ENCODE measurements at places on chromosomes 3 and 15.

- DNase-seq = no peak
Observed at GRCh38 chr15:28936081-28936480, 50.3 kb downstream of the APBA2 start.

- peak; percentile 90 for DNase-seq
Observed at GRCh38 chr3:197749601-197750395, at the start of gene FYTTD1. TSS of gene FYTTD1 (plus strand) at chr3:197749883. CDS start at chr3:197749972, 89 bp downstream.

DNA sequence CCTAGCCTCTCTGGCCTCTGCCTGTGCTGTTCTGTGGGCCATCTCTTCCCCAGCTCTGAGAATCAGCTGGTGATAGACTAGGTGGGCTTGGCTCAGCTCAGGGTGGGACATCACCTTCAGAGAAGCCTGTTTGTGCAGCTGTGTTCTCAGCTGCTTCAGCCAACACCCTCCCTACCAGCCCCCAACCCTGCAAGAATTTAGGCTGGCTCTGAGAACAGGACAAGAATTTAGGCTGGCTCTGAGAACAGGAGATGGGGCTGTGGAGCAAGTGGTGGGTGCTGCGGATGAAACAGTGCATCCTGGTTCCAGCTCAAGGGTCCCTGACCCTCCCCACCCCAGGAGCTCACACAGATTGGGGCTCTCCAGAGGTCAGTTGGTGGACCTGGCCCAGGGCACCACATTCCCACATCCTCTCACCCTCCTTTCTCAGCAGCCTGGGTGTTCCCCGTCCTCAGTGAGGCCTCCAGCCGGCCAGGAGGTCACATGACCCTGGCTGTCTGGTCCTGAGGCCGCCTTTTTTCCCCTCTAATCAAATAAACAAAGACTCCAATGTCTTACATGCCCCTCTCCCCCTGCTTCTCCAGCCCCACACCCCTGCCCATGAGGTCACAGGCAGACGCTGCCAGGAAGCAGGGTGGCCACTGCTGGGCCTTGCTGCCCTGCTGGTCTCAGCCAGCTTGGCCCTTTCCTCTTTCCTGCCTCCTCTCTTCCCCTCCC is 14.9 kb downstream of the PLEKHO2 start:
- DNase-seq = no peak

GRCh38 chr3:46365737-46366524 is 4.8 kb upstream of the CCR5 start:
- DNase-seq = no peak

DNA sequence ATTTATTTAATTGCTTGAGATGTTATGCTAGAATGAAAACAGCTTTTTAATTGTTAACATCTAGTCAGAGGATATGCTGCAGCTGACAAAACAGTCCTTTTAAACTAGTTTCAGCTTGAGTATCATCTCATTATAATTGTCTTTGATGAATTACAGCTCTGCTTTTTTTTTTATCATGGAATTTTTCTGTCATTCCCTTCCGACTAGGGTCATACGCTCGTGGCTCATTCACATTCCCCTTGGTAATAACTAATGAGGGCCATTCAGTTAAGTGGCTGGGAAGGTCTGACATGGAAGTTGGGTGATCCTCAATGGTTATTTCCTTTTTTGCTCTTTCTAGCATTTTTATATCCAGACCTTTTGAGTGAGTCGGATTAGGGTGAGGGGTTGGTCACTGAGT is 77.0 kb downstream of the PGPEP1L start:
- DNase-seq = no peak

DNA sequence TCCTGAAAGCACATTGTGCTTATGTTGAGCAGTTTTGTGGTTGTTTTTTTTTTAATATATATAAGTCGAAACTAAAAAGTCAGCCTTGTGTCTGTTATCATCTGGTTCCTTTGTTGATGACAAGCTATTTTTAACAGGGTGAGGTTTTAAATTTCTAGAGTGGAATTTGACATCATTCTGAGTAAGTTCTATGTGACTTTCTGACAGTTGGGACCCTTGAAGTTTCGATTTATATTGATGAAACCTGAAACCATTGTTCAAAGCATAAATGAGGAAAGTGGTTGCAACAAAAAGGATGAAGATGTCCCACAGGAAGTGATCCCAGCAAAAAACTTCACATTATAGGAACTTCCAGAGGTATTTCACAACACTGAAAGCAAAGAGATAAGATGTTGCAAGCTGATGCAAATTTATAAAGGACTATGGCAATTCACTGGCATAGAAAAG is 94.0 kb downstream of the CYP19A1 start:
- DNase-seq = no peak

DNA sequence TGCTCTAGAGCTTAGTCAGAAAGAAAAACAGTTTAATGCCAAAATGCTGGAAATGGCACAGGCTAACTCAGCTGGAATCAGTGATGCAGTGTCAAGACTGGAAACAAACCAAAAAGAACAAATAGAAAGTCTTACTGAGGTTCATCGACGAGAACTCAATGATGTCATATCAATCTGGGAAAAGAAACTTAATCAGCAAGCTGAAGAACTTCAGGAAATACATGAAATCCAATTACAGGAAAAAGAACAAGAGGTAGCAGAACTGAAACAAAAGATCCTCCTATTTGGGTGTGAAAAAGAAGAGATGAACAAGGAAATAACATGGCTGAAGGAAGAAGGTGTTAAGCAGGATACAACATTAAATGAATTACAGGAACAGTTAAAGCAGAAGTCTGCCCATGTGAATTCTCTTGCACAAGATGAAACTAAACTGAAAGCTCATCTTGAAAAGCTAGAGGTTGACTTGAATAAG is 150.5 kb upstream of the LRRFIP2 start:
- no peak for DNase-seq

DNA sequence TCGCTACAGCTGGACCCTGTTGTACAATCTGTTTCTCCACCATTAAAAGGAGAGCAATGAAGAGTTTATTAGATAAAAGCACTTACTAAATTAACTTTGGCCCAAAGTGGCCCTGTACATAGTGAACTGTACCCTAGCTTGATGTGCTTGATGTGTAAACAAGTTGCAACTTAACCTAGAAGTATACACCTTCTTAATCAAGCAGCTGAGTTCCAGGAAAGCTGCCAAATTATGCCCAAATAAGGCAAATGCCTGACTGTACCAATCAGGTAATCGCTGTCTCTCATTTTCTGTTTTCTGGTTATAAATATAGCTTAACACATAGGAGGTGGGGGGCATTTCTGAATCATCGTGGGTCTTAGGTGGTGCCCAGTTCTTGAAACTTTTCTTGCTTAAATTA is 704.8 kb upstream of the CBLB start:
- DNase-seq = no peak

DNA sequence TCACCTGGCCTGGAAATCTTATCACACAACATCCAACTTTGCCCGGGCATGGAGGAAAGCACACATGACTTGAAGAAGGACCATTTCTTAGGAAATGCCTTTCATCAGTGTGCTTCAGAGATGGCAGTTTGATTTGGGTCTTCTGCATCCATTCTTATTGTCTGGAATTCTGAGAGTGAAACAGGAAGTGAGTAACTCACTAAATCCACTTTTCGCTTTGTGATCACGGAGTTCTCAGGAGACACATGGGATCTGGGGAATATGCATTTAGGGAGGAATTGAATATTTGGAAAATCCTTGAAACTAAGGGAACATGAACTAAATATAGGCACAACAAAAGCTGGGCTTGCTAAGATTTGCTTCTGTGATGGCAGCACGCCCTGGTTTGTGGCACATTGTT is 212.5 kb upstream of the FEZF2 start:
- DNase-seq = no peak

DNA sequence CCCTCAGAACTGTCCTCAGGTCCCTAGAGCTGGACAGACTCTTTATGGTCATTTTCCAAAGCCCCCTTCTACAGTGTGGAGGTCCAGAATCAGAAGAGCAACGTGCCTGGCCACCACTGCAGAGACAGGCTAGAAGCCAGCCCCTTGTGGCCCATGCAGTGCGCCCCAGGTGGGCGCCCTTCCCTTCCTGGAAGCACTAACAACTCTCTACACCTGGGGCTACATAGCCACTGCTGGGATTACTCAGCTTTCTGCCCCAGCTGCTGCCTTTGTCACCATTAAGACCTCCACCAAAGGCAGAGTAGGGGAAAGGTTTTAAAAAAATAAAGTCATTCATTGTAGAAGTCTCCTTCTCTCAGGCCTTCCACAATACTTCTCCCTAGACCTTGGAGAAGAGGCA is 2.3 kb downstream of the RASGRP1 start:
- no peak for DNase-seq

DNA sequence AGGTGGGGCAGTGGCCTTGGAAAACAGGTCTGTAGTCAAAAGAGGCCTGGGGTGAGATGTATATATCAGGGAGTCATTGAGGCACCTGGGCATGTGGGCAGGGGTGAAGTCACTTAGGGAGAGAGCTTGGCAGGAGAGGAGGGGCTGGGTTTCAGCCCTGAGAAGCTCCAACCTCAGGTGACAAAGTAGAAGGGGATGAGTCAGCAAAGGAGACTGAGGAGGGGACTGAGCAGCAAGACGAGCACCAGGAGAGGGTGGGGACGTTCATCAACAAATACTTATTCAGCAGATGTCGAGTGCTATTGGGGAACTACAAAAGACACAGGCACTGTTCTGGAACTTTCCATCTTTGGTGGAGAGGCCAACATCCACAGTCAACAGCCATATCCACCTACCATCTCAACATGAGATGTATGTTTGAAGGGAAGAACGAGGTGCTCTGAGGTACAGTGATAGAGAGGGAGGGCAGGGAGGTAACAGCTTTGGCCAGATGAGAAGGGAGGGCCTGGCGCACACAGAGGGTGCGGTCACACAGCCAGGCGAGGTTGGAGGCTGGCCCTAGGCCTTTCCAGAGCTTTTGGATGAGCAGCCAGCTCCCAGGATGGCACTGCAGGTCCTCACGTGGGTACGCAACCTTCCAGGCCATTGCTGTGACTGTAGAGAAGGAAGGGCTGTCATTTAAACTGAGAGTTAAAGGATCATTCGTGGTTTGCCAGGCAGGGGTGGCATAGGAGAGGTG is 45.7 kb downstream of the GLDN start:
- no peak for DNase-seq

GRCh38 chr3:189967254-189967865 is 153.3 kb downstream of the P3H2 start:
- no peak for DNase-seq

DNA sequence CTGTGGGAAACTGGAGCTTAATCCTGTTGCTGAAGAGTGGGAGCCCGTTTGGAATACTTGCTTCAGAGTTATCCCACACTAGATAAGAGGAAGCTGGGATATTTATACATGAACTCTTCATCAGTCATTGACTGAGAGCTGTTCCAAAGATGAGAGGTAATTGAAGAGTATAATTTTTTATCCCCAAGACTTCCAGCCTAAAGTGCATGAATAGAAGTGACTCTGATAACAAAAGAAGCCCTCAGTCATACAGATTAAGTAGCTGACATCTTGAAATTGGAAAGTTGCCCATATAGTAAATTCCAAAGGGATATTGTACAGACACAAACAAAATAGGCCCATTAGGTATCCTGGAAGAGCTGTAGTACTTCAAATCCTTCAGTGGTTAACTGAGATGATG is 268.0 kb downstream of the EPHA3 start:
- no peak for DNase-seq

DNA sequence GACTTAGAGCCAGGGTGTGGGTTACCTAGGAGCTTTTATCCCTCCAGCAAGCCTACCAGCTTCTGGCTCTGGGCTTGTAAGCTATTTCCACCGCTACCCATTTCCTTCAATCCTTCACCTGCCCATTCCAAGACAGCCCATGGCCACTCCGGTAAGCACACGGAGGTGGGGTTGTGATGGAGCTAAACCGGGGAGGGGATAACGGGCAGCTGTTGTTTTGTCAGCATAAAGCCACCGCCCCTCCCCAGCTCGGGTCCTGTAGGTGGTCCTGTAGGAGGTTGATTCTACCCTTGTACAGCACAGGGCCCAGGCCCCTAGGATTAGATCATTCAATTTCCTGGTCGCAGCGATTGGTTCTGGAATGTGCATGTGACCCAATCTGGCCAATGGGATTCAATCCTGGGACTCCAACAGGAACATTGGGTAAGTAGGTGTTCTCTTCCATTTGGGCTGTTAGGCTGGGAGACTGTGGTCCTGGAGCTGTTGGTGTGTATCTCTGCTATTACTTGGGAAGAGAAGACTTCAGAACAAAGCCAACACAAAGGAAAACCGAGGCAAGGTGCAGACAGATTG is 150.6 kb downstream of the RAB11A start:
- no peak for DNase-seq
